ENCODE measurements at places on chromosomes 13 and 19. TPM values are rescaled to one million over a fixed set of nuclear protein-coding genes. Genes with fewer than 3 reads are reported as not detected.

SPIB gene
- 9.6 TPM for total RNA-seq

CEACAM16 gene
- total RNA-seq = not detected

SPACA6 gene
- 4.1 TPM for total RNA-seq

PSG4 gene
- not detected for total RNA-seq

NKPD1 gene
- 0.38 TPM for total RNA-seq

LILRB1 gene
- not detected for total RNA-seq

ZNF611 gene
- total RNA-seq = 19.0 TPM

STOML3 gene
- total RNA-seq = not detected

SELENOV gene
- 8.4 TPM for total RNA-seq

CABP5 gene
- not detected for total RNA-seq

DNA sequence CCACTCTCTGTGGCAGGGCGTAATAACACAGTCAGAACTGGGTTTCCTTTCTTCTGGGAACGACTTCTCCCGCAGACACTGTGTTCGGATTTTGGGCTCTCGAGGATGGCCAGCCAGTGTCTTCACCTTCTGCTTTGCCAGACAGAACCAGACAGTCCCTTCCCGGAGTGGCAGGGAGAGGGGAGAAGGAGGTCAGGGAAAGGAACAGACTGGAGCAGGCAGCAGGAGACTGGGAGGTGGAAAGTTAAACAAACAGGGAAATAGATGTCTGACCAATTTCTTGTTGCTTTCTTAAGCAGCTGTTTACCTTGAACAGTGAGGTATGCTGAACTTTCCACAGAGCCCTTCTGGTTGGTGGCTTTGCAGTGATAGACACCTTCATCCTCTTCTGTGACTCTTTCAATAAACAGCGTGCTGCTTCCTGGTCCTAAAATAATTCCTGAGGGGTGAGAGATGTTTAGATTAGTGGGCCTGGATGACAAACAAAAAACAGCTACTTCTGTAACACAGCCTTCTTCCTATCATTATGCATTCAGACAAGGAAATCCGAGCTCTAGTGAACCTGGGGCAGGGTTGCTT lies 137.6 kb downstream of the FLT1 start:
- H3K4me3 ChIP-seq = no peak overlapping the region
- no peak for DNase-seq
- H3K36me3 ChIP-seq = peaks cover 5% of the 10 kb centered on the region
- H3K27ac ChIP-seq = no peak overlapping the region
- no peaks in the 10 kb centered on the region for H3K4me1 ChIP-seq
- H3K27me3 ChIP-seq = no peaks in the 10 kb centered on the region

DNA sequence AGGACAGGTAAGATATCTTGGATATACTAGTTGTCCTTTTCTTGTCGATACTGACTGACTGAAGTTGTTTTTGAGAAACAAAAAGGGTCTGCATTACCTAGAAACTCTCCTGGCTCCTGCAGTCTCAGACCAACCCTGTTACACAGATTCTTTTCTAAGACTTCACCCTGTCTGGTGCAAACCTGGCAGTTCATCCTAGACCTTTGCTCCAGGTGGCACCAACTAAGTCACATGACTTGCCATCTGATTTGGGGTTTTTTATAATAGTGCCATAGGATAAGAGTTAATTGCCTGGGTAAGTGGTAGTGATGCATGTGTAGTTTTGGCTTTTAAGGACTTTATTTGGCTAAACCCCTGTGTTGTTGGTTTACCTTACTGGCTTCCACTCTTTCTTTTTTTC lies 14.3 kb downstream of the CHAMP1 start:
- peaks cover 15% of the 10 kb centered on the region for H3K36me3 ChIP-seq
- H3K4me3 ChIP-seq = no peak overlapping the region
- H3K27ac ChIP-seq = no peak overlapping the region
- H3K4me1 ChIP-seq = no peaks in the 10 kb centered on the region

GRCh38 chr13:78993792-78994191 lies 334.8 kb upstream of the OBI1 start:
- no peaks in the 10 kb centered on the region for H3K27me3 ChIP-seq
- no peaks in the 10 kb centered on the region for H3K36me3 ChIP-seq
- no peak overlapping the region for H3K27ac ChIP-seq
- DNase-seq = no peak
- no peaks in the 10 kb centered on the region for H3K4me1 ChIP-seq
- H3K4me3 ChIP-seq = no peak overlapping the region

- no peak overlapping the region for H3K27ac ChIP-seq
- no peaks in the 10 kb centered on the region for H3K4me1 ChIP-seq
- no peaks in the 10 kb centered on the region for H3K36me3 ChIP-seq
- DNase-seq = no peak
- H3K27me3 ChIP-seq = no peaks in the 10 kb centered on the region
Measured at GRCh38 chr13:79482281-79482970, 1.5 kb downstream of the NDFIP2 start.

- H3K4me1 ChIP-seq = no peaks in the 10 kb centered on the region
- no peaks in the 10 kb centered on the region for H3K27me3 ChIP-seq
- H3K27ac ChIP-seq = no peak overlapping the region
Measured at GRCh38 chr19:40705362-40705651, 11.4 kb downstream of the COQ8B start.

- no peak overlapping the region for H3K4me3 ChIP-seq
- no peaks in the 10 kb centered on the region for H3K4me1 ChIP-seq
- H3K27me3 ChIP-seq = no peaks in the 10 kb centered on the region
- DNase-seq = no peak
- H3K27ac ChIP-seq = no peak overlapping the region
Measured at GRCh38 chr13:52377898-52378297, 28.1 kb downstream of the THSD1 start.

DNA sequence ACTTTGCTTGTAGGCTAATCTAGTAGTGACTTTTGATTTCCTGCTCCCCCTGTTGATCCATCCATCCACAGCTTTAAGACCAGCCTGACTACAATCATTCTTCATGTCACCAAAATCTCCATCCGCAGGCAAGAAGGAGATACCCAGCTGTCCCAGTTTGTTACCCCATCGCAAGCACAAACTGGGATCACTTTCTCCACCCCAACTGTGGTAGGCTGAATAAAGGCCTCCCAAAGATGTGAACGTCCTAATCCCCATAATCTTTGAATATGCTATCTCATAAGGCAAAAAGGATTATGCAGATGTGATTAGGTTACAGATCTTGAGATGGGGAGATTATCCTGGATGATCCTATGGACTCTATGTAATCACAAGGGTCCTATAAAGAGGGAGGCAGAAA lies 202.0 kb downstream of the ENOX1 start:
- H3K36me3 ChIP-seq = no peaks in the 10 kb centered on the region
- no peak overlapping the region for H3K4me3 ChIP-seq
- H3K27ac ChIP-seq = no peak overlapping the region
- no peaks in the 10 kb centered on the region for H3K4me1 ChIP-seq
- no peak for DNase-seq

DNA sequence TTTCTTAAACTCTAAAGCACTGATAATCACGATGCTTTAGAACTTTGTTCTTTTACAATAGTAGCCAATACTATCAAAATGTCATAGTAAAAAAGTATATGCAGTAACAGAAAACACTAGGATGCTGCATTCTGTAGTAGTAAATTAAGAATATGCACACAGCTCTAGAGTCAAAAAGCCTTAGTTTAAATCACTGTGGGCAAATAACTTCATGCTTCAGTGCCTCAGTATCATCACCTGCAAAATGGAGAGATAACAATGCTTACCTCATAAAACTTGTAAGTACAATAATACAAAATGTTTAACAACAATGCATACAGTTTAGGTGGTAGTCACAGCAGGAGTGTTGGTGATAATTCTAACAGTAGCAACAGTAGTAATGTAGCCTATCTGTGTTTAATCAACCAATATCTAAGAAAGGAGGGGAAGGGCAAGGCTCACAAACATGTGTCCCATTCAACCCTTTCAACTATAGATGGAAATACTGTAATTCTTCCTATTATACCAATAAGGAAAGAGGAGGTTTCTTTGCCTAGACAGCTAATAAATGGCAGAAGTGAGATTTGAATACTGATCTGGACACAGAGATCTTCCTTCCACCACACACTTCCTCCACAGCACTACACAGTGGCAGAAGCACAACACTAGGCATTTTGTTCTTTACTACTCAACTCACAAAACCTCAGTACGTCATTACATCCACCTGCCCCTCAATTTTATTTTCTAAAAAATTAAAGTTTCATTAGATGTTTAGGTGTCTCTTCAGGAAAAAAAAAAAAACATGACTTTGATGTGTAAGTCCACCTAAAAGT lies 4.6 kb downstream of the RBM26 start:
- H3K36me3 ChIP-seq = peaks cover 2% of the 10 kb centered on the region
- no peak for DNase-seq
- no peak overlapping the region for H3K4me3 ChIP-seq
- peaks cover 5% of the 10 kb centered on the region for H3K4me1 ChIP-seq

- H3K27ac ChIP-seq = no peak overlapping the region
- H3K36me3 ChIP-seq = no peaks in the 10 kb centered on the region
- DNase-seq = no peak
- no peaks in the 10 kb centered on the region for H3K4me1 ChIP-seq
- no peaks in the 10 kb centered on the region for H3K27me3 ChIP-seq
- H3K4me3 ChIP-seq = no peak overlapping the region
Measured at GRCh38 chr19:33405553-33406461, 32.3 kb downstream of the CEBPG start.

DNA sequence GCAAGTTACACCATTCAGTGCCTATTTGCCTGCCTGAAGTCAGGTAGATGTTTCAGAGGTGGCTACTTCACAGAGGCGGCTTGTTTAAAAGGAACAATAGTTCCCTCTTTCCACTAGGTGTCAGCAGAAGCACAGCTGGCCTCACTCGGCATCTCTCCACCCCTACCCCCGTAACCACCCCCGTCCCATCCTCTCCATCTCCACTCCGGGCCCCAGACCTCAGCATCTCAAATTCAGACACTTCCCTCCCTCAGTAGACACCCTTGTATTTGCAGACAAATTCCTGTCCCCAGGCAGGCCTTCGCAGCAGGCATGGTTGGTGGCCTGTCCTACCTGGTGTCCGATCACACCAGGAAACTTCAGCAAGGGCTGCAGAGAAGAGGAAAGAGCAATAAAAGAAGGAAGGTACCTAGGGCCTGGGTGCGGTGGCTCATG lies 9.1 kb upstream of the DPP9 start:
- H3K4me3 ChIP-seq = peak overlapping the region; percentile 40
- no peak overlapping the region for H3K27ac ChIP-seq
- no peaks in the 10 kb centered on the region for H3K4me1 ChIP-seq
- no peak for DNase-seq
- no peaks in the 10 kb centered on the region for H3K27me3 ChIP-seq
- no peaks in the 10 kb centered on the region for H3K36me3 ChIP-seq

DNA sequence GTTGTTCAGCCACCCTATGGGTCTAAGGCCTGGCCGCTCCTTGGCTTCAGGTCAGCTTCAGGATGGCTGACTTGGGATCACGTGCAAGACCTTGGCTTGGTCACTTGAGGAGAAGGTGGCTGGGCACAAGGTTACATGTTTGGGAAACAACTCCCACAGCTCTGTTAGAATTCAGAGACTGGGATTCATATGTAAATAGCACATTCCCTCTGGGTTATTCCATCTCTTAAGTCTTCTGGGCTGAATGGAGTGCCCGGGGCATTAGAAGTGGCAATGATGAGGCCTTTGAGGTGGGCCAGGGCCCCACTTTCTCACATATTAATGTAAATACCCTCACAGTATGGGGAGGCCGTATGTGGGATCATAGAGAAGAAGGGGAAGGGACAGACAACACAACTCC lies 150.9 kb downstream of the EFNB2 start:
- H3K4me3 ChIP-seq = no peak overlapping the region
- no peaks in the 10 kb centered on the region for H3K27me3 ChIP-seq
- no peaks in the 10 kb centered on the region for H3K36me3 ChIP-seq

DNA sequence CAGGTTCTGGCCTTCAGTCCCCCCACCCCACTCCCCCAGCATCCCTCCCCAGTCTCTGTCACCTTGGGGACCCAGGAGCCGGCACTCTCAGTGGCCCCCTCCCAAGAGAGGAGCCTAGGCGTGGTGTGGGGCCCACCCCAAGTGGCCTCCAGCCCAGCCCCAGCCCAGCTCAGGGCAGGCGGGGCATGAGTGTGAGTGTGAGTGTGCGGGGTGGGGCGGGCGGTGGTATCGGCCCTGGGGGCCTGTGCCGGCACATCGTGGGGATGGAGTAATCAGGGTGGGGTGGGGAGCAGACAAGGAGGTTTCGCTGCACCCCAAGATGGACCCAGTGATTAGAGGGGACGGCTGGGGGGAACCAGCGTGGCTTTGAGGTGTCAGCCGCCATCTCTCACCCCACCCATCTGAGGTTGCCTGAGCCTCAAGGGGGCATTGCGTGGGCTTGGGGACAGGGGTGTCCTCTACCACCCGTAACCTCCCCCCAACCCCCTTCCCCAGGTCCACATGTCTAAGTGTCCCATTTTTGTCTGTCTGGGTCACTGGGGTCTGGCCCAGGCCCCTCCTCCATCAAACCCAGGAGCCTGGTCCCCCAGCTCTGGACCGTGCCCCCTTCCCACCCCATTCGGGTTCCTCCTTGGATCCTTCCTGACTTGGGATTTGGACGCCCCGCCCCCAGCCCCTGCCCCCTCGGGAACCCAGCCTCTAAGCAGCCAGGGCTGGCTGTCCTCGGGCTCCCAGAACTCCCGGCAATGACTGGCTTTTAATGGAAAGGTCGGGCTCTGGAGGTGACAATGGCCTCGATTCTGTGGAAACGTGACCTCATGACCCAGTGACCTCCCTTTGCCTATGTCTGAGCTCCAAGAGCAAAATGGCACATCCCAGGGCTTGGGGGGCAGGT lies 6.9 kb upstream of the SULT2B1 start:
- peak; percentile 78 for DNase-seq
- H3K36me3 ChIP-seq = no peaks in the 10 kb centered on the region
- no peak overlapping the region for H3K4me3 ChIP-seq
- H3K27ac ChIP-seq = peak overlapping the region; percentile 29
- H3K4me1 ChIP-seq = peaks cover 19% of the 10 kb centered on the region

- H3K36me3 ChIP-seq = no peaks in the 10 kb centered on the region
- H3K27ac ChIP-seq = no peak overlapping the region
- no peak overlapping the region for H3K4me3 ChIP-seq
Measured at GRCh38 chr13:41788552-41788951, 172.4 kb downstream of the VWA8 start.

- H3K27me3 ChIP-seq = peaks cover 8% of the 10 kb centered on the region
- H3K4me3 ChIP-seq = peak overlapping the region; percentile 49
- no peak overlapping the region for H3K27ac ChIP-seq
- peaks cover 2% of the 10 kb centered on the region for H3K36me3 ChIP-seq
- peaks cover 5% of the 10 kb centered on the region for H3K4me1 ChIP-seq
Measured at GRCh38 chr19:45607071-45608029, 5.3 kb upstream of the GPR4 start.

DNA sequence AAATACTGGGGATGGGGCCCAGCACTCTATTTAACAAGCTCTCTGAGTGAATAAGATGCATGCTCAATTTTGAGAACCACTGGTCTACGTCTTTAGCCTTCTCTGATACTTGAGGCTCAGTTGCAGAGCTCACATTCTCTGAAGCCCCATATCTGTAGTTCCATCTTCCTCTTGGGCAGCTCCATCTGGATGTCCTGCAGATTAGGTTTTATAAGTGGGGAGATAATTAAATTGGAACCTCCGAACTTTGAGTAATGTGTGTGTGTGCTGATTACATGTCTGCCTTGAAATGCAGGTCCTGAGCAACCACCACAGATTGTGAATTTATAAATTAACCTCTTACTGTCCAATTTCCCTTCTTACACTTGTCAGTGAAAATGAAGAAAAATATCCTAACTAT lies 7.2 kb upstream of the RASL11A start:
- no peaks in the 10 kb centered on the region for H3K4me1 ChIP-seq
- no peak overlapping the region for H3K4me3 ChIP-seq
- no peak overlapping the region for H3K27ac ChIP-seq
- H3K27me3 ChIP-seq = no peaks in the 10 kb centered on the region

- no peaks in the 10 kb centered on the region for H3K36me3 ChIP-seq
- no peak overlapping the region for H3K4me3 ChIP-seq
- H3K27me3 ChIP-seq = no peaks in the 10 kb centered on the region
- no peaks in the 10 kb centered on the region for H3K4me1 ChIP-seq
- DNase-seq = peak; percentile 98
Measured at GRCh38 chr19:5403968-5404640, 51.1 kb upstream of the ZNRF4 start.

Data from H1 (cell line).